Effector memory CD4-positive, alpha-beta T cell (primary cell): ENCODE measurements at places on chromosomes 6 and 20.

- no peak for DNase-seq
Measured at GRCh38 chr6:111734068-111735061, 128.7 kb upstream of the TRAF3IP2 start.

- no peak for DNase-seq
Measured at GRCh38 chr6:125981571-125982185, 4.7 kb upstream of the TRMT11 start.

DNA sequence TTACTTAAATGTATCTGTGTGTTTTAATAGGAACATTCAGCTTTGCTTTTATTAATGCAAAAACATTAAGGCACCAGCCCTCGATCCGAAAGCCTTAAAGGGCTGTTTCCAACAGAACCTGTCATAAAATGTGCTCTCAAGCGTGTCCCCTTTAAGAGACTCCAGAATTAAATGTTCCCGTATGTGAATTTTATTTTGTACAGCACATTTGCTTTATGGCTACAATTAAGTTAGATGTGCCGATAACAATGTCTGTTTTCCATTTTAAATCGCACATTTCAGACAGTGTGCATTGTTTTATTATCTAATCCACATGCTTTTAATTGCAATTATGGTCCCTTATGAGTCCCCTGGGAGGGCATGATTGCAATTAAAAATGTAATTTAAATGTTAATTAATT, 198.9 kb downstream of the TSHZ2 start:
- DNase-seq = no peak

DNA sequence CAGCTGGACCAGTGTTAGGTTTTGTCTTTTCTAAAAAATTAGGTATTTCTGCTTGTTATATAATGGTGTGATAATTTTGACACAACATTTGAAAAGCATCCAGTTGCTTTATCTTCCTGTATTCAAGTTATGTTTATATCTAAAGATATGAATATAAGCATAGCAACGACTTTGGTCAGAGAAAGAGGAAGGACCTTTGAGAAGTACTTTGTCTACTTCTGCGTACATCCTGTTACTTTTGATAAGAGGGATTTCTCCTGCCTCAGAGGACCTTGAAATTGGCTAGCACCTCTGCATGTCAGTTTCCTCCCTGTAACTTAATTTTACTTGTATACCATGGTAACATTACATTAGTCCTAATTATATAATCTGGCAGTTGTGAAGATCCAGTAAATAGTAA, 24.8 kb downstream of the PHF20 start:
- DNase-seq = no peak

DNA sequence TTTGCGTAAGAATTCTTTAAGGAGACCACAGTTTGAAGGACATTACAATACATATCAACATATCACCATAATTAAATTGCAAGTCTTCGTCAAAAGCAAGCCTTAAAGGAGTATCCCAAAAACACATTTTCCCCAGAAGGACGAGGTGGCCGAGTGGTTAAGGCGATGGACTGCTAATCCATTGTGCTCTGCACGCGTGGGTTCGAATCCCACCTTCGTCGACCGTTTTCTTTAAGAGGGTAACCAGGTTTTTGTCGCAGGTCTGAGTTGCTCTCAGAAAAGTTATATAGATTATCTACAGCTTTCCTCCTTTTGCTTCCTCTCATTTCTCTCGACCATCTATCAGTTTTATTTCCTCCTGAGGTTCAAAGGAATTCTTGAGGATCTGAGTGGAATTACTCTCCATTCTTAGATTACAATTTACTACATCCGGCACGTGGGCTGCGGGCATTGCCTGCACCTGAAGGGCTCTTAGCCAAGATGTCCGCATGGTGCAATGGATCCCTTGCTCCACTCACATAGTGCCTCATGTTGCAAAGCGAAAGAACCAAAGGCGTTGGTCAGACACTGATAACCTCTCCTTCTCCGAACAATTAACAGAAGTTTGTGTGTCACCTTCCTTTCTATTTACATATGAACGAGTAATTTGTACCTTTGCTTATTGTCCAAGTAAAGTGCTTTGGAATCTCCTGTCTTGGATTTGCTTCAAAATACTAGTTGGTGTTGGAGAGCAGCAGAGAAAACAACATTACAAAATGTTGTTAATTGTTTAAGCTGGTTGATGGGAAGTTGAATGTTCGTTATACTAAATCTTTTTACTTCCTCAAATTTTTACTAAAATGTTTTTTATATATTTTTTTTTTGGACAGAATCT, 14.0 kb downstream of the POM121L2 start:
- DNase-seq = no peak

- no peak for DNase-seq
Measured at GRCh38 chr6:156160007-156160794, 617.0 kb upstream of the ARID1B start.

DNA sequence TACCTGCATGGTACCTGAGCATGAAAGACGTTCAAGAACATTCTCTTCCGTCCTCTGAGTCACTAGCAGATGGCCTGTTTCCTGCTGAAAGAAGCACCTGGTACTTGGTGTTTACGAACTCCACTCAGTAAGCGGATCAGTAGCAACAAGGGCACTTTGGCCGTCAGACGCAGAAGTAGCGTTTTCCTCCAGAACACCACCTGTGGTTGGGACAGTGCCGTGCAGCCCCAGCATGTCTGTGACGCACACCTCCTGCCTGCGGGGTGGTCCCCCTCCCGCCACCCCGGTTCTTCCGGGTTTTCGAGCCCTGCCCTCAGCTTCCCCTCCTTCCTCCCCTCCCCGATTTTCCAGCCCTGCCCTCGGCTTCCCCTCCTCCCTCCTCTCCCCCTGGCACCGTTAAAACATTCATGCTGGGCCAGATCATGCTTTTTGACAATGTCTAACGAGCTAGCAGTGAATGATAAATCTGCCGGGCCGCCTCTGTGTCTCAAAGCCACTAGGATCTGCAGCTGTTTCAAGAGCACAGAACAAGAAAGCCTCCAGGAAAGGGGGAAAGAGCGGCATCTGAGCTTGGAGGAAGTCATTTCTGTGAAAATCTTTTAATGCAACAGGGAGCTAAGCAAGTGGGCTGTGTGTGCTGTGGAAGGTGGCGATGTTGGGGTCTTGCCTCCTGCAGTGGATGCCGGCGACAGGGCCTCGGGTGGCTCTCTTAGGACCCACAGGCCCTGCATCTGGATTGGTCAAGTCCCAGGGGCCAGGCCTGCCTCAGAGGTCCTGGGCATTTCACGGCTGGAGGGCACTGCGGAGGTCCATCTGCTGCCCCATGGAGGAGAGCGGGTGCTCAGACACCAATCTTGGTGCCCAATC, 207.9 kb downstream of the ERMARD start:
- no peak for DNase-seq

- DNase-seq = no peak
Measured at GRCh38 chr6:109693111-109693510, 2.0 kb downstream of the FIG4 start.

DNA sequence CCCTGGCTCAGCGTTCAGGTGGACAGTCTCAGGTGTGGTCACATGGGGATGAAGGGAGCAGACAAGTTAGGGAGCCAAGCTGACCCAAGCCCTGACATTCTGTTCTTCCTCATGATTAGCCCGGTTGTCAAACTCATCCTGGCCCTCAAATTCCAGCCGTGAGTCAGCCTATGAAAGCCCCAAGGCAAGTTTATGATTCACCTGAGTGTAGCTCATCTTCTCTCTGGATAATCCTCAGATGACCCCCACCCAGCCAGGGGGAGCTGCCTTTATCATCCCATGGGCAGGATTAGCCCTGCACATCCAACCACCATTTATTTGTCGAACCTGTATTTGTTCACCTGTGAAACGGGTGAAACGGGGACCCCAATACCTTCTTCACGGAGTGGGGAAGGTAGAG, 161.9 kb downstream of the DHX35 start:
- DNase-seq = no peak
